ENCODE measurements at places on chromosomes 16 and 17.
A peak's percentile ranks its signal among the peaks of the same experiment; 100 is the strongest.

DNA sequence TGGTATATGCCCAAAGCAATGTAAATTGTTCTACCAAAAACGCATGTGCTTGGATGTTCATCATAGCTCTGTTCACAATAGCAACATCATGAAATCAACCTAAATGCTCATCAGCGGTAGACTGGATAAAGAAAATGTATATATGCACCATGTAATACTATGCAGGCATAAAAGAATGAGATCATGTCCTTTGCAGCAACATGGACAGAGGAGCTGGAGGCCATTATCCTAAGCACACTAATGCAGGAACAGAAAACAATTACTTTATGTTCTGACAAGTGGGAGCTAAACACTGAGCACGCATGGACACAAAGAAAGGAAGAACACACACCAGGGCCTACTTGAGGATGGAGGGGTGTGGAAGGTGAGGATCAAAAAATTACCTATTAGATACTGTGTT, 33.7 kb downstream of the TANC2 start:
- DNase-seq, result no peak

DNA sequence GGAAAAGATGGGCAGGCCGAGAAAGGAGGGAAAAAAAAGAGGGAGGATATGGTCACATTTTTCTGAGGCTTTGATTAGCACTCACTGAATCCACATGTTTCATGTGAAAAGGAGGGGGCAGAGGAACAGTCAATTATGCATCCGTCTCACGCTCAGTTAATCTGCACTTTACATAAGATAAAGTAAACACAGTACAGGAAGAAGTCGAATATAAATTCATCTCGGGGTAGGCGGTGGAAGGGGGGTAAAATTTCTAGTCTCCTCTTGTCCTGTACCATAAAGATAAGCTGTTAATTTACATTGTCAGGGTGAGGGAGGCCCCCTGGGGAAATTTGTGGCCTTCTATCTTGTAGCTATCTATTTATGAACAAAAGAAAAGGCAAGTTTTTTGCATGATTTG, 73.1 kb upstream of the CES5A start:
- DNase-seq, result no peak

DNA sequence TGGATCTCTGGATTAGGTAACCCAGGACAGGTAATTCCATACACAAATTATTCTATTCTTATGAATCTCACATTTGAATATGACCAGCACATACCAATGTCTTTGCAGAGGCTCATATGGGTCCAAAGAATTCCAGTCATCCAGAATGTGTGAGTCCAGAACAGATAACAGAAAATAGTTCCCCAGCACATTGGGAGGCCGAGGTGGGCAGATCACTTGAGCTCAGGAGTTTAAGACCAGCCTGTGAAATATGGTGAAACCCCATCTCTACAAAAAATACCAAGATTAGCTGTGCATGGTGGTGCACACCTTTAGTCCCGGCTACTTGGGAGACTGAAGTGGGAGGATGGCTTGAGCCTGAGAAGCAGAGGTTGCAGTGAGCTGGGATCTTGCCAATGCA, 26.9 kb downstream of the HYDIN start:
- DNase-seq, result no peak

DNA sequence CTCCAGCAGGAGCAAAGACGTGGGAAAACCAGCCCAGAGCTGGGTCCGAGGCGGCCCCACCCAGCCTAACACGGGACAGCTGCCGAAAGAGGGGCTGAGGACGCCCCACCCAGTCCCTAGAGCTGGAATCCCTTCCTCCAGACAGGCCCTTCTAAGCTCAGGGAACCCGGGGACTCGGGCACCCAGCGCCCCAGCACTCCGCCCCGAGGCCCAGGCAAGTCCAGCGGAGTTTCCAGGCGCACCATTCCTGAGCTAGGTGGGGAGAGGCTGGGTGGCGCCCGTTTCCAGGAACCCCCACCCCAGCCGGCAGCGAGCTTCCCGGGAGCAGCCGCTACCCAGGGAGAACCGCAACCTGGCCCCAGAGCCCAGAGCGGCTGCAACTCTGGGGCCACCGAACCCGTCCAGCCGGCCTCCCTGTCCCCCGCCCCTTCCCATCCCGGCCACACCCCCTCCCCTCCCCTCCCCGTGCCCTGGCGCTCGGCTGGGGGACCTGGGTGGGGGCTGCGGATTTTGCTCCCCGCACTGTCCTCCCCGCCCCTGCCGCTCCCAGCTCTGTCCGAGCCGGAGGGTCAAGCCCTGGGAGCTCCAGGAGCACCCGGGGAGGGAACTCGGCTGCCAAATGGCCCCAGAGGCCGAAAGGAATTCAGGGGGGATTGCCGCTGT, 536 bp downstream of the TMC6 start:
- DNase-seq, result peak; percentile 56

- no peak for DNase-seq
Observed at GRCh38 chr17:78973196-78973595, 6.5 kb downstream of the LGALS3BP start.

- peak; percentile 82 for DNase-seq
Observed at GRCh38 chr17:2336852-2337543, at the start of gene SGSM2. SGSM2 (plus strand) TSS chr17:2337501; CDS start chr17:2337689, 188 bp downstream.

GRCh38 chr16:54145881-54146280, 140.7 kb downstream of the IRX3 start:
- DNase-seq, result no peak

DNA sequence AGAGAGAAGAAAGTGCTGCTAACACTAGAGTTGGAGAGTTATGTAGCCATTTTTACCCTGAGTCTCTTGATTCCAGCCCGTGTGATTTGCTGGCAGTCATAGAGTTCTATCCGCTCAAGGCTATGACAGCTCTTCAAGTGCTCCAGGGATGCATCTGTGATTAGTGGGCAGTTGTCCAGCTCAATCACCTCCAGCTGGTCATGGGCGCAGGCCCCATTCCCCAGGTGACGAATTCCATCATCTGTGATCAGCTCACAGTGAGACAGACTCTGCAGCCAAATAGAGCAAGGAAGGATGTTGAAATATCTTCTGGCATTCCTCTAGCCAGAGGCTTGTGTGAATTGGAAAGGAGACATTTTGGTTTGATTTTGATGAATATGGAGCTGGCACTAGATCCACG, 38.4 kb upstream of the STAC2 start:
- DNase-seq, result peak; percentile 45

DNA sequence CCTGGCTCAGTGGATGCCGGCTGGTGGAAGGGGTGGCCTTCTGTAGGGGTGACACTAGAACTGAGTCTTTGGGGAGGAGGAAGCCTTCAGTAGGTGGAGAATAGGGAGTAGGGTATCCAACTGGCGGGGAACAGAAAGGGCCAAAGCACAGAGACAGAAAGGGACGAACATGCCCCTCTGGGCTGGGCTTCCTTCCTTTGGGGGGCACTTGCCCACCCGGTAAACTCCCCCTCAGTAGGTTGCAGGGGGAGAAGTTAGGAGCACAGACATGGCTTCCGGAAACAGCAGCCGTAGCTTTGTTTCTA, 774 bp downstream of the ENGASE start:
- no peak for DNase-seq

GRCh38 chr16:11780991-11781680, 15.9 kb downstream of the ZC3H7A start:
- DNase-seq, result no peak

- no peak for DNase-seq
Observed at GRCh38 chr17:64992325-64992802, 64.2 kb downstream of the GNA13 start.

GRCh38 chr17:1212946-1213345, 33.2 kb upstream of the ABR start:
- DNase-seq, result no peak

DNA sequence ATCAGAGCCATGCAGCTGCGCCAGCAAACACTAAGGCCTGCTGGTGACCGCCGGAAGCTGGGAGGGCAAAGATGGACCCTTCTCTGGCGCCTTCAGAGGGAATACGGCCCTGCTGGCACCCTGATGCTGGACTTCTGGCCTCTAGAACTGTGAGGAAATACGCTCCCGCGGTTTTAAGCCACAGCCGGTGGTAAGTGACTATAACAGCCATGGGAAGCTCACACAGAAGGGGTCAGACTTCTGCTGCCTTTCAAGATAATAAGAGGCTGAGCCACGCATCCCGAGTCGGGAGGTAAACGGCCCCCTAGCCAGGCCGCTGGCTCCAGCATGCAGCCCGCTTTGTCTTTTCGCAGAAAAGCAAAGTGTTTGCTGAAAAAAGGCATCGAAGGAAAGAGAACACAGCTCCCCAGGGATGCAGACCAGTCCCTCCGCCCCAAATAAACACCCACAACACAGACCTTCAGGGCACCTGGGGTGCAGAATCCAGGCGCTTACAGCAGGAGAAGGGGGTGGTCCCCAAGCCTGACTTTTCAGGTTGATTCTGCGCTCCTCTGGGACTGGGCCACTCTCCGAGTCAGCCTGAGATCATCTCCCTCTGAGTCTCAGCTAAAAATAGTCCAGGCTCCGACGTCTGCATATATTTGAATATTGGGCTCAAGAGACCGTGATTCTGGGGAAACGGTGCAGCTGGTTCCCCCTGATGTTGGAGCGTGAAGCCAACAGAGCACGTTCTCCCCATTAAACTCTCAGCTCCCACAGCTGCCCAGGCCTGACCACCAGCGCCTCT, 89.7 kb downstream of the MGAT5B start:
- no peak for DNase-seq

DNA sequence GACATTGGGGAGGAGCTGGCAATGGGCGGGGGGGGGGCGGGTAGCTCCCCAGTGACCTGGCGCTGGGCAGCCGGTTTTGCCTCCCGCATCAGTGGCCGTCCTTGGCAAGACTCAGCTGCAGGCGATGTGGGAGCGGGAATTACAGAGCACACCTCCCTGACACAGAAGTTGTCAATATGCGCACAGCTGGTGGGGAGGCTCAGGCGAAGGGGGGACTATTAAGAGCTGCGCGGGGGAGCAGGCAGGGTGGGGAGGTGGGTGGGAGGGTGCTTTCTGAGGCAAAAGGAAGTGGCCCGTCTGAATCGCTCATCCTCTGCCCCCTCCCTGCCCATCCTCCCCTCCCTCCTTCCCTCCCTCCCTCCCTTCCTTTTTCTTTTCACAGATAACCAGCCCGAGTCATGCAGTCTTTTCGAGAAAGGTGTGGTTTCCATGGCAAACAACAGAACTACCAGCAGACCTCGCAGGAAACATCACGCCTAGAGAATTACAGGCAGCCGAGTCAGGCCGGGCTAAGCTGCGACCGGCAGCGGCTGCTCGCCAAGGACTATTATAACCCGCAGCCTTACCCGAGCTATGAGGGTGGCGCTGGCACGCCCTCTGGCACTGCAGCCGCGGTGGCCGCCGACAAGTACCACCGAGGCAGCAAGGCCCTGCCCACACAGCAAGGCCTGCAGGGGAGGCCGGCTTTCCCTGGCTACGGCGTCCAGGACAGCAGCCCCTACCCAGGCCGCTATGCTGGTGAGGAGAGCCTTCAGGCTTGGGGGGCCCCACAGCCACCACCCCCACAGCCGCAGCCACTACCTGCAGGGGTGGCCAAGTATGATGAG, 44.0 kb downstream of the SREBF1 start:
- no peak for DNase-seq

- no peak for DNase-seq
Observed at GRCh38 chr16:81431554-81432353, 12.9 kb upstream of the CMIP start.

DNA sequence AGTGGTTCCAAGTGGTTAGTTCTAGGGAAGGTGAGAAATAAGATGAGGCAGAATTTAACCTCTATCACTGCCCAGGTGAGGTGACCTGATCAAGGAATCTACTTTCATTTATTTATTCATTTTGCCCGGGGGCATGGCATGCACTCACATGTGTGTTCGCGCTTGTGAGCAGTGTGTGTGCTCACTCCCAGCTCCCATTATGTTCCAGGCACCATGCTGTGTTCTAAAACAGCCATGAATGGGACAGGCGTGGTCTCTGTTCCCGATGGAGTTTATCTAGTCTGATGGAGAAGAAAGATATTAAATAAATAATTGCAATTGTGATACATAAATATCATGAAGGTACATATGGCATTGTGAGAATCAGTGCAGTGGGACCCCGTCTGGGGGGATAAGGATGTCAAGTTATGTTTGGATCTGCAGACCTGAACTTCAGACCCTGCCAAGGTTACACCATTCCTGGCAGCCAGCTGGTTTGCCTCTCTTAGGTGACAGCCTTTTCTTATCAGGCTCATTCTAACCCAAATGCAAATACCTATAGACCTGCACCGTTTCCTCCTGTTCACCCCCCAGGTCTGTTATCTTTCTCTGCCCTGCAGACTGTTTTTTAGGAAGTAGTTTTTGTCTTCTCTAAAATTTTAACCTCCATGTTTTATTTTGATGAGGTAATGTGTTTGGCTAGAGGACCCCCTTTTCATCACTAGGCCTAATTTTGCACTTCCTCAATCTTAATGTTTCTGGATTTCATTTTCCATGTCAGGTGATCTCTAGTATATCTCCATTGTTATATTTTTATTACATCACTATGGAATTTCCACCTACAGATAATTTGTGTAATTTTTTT, 11.8 kb downstream of the CYB5B start:
- no peak for DNase-seq

- no peak for DNase-seq
Observed at GRCh38 chr16:56911771-56912571, 20.0 kb upstream of the HERPUD1 start.

GRCh38 chr17:79955167-79955549, 80.5 kb downstream of the TBC1D16 start:
- no peak for DNase-seq

- DNase-seq, result no peak
Observed at GRCh38 chr17:81442791-81443190, 47.5 kb downstream of the BAHCC1 start.

DNA sequence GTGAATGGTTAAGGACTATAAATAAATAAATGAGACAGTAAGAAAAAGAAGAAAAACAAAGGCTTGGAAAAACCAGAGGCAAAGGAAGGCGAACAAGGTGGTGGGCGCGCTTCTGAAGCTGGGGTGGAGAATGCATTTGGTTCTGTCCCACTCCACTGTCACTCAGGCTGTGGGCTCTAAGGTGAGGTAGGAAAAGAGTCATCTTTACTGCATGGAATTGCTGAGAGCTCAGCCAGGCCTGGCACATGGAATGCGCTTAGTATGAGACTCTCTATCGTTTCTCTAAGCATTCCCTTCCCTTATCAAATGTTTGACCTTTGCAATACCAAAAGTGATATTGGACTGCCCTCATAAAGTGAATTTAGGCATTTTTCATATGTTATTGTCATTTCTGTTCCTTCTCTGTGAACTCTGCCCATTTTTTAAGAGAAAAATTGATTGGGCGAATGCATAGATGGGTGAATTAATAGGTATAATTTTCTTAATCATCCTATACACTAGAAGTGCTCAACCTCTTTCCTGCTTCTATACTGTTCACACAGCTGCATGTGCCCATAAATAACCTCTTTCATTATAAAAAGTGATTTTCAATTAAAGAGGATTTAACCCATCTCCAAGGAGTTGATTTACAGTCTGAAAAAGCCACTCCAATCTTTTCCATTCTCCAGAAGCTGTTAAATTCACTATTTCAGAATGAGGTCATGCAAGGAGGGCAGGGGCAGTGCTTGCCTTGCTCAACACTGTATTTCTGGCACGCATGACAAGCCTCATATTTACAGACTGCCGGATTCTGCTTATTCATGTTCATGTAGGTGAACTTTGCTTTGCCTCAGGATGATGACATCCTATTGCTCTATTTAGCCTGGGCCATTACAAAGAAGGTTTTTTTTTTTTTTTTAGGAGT, 87.7 kb downstream of the MYH10 start:
- DNase-seq, result no peak

GRCh38 chr16:49498666-49499413, 125.2 kb downstream of the C16orf78 start:
- no peak for DNase-seq
